ENCODE measurements at places on chromosomes 2 and 18.

- no peak for DNase-seq
These were observed 18.7 kb upstream of the ACKR3 start for GRCh38 chr2:236550701-236551465.

GRCh38 chr2:142946941-142947340, 69.5 kb downstream of the KYNU start:
- no peak for DNase-seq

GRCh38 chr2:189492451-189492850, 51.2 kb downstream of the WDR75 start:
- no peak for DNase-seq

GRCh38 chr2:118046634-118047210, 32.9 kb upstream of the CCDC93 start:
- no peak for DNase-seq

- DNase-seq = no peak
These were observed 81.4 kb downstream of the MYCN start for GRCh38 chr2:16021611-16022363.

DNA sequence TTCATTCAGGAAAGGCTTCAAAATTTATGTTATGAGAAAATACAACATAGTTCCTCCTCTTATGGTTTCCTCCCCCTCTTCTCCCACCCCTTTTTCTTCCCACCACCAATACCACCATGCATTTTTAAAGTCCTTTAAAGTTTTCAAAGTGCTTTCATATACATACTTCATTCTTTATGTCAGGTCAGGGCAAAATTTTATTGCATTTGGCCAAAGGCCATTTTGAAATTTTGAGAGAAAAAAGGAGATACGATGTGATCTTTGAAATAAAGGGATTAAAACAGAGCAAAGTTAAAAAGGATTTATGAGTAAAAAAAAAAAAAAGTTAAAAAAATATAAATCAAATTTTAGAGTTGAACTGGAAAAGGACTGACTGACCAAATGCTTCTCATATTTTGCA, 792.5 kb upstream of the FANCL start:
- DNase-seq = no peak

All from effector memory CD4-positive, alpha-beta T cell (primary cell).